ENCODE measurements at places on chromosomes 2 and 18.

- no peak for DNase-seq
Observed at GRCh38 chr2:176392249-176392648, 123.0 kb downstream of the MTX2 start.

GRCh38 chr2:221943076-221943810 lies 355.6 kb downstream of the PAX3 start:
- DNase-seq, result peak; percentile 11

GRCh38 chr2:4964001-4964540 lies 728.1 kb upstream of the SOX11 start:
- DNase-seq, result no peak

DNA sequence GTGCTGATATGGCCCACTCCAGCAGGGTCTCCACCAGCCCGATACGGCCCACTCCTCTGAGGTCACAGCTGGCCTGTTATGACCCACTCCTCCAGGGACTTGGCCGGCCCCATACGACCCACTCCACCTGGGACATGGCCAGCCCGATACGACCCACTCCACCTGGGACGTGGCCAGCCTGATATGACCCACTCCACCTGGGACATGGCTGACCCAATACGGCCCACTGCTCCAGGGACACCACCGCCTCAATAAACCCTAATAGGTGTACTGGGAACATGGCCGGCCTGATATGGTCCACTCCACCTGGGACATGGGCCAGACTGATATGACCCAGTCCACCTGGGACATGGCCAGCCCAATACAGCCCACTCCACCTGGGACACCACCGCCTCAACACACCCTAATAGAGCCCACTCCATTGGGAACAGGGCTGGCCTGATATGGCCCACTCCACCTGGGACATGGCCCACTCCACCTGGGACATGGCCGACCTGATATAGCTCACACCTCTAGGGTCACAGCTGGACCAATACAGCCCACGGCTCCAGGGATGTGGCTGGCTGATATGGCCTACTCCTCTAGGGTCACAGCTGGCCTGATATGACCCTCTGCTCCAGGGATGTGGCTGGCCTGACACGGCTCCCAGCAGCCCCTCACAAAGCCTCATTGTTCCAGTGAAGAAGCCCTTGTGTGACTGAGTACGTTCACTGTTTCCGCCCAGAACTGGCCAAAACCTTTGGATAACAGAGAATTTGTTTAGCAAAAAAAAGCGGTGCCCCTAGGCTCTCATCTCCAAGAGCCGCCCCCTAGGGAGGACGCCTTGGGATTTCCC lies 245.6 kb downstream of the HDAC4 start:
- no peak for DNase-seq

DNA sequence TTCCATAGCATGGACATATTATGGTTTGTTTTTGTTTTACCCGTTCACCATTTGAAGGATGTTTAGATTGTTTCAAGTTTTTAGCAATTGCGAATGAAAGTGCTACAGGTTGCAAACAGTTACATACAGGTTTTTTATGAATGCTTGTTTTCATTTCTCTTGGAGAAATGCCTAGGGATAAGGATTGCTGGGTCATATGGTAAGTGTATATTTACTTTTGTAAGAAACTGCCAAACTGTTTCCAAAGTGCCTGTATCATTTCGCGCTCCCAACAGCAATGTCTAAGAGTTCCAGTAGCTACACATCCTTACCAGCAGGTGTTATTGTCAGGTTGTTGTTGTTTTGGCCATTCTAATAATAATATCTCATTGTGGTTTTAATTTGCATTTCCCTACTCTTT lies 251.7 kb downstream of the PHLPP1 start:
- no peak for DNase-seq

GRCh38 chr2:205714789-205715720 lies 32.8 kb downstream of the NRP2 start:
- no peak for DNase-seq

GRCh38 chr2:172098650-172099471 lies 3.8 kb downstream of the DLX2 start:
- peak; percentile 76 for DNase-seq

DNA sequence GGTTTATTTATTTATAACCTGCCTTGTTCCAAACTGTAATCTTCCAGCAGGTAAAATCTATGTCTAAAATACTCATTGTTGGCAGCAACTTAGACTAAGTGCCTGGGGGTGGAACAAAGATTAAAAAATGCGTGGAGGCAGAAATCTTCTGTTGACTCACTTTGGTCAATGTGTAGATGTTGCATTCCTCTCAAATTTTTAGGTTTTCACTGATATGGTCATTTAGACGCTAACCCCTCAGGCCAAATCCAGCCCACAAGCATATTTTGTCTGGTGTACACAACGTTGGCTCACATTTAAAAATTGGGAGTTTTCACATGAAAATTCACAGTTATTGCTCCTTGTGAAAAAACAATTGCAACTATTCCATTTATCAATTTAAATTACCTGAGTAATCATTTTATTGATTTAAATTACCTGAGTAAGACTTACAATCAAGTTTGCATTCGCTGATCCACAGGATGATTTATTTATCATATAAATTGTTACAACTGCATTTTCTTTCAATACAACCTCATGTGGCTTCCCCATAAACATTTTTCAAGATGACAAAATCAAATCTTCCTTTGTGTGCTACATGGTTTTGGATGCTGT lies 564.2 kb downstream of the TSN start:
- no peak for DNase-seq

DNA sequence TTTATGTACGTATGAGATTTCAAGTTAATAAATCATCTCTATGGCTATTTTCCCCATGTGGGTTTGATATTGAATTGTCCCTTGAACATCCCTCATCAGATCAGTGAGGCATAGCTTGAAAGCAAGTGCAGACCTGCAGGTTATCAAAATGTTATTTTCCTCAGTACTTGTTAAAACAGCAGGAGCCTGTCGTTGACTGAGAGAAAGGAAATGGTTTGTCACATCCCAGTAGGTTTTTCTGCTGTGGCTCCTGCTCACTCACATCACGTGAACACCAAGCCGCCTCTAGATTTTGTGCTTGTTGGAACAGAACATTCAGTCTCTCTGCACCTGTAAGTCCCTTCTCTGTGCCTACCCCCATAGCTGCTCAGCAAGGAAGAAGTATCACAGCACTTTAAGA lies 340.3 kb downstream of the CELF4 start:
- DNase-seq, result no peak

DNA sequence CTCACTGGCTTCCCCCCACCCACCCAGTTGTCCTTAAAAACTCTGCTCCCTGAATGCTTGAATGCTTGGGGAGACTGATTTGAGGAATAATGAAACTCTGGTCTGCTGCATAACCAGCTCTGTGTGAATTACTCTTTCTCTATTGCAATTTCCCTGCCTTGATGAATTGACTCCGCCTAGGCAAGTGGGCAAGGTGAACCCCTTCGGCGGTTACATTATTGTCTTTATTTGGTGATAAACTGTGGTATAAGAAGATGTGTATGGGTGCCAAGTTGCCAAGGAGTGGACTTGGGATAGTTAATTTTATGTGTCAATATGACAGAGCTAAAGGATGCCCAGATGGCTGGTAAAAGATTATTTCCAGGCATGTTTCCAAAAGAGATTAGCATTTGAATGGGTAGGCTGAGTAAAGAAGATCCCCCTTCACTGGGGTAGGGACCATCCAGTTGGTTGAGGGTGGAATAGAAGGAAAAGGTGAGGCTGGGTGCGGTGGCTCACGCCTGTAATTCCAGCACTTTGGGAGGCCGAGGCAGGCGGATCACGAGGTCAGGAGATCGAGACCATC lies 98.5 kb upstream of the HAAO start:
- no peak for DNase-seq

DNA sequence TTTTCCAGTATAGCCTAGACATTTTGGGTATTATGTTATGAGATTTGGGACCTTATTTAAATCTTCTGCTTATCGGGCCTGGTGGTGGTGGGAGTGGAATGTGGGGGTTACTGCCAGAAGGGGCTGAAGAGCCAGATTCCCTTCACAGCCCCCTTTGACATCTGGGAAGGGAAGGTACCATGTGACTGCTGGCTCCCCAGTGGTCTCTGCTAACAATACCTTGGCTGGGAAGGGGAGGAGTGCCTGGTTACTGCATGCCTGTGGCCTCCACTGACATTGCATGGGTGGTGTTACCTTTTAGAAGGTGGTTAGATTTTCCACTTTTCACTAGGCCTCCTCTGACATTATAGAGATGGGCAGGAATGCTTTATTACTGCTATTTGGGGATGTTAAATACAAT lies 8.0 kb downstream of the ATP9B start:
- no peak for DNase-seq

- DNase-seq, result no peak
Observed at GRCh38 chr2:172395503-172395902, 31.9 kb upstream of the ITGA6 start.

DNA sequence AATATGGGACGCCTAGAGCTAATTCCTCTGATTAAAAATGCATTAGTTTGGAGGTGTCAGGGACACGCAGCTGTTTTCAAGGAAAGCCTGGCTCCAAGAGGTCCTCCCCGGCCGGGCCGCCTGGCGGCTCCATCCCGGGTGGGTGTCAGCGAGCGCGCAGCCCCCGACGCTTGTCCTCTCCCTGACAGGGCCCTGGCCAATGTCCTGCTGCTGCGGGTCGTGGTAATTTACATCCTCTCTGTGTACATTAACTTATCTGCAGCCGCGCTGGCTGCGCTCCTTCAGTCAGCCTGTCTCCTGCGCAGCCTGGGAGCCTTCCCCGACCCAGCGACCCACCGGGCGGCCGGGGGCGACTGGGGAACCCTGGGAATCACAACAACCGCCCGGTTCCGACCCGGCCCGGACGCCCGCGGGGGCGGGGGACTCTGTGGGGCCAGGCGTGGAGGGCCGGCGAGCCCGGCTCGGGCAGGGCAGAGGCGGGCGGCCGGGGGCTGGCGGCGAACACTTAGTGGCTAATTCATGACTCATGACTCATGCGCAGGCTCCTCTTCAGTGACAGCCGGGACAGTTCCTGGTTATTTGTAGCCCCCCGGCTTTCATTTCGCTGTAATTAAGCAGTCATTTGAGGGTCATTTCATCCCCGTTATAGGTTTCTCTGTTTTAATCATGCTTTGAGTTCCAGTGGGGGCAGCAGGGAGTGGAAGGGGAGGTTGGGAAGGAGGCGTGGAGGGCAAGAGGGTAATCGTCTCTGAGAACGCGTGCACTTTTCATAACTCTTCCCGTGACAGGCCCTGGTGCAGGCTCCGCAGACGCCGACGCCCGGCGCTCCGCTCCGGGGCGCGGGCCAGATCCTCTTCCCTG lies 141.9 kb upstream of the CTAGE1 start:
- DNase-seq, result peak; percentile 74

DNA sequence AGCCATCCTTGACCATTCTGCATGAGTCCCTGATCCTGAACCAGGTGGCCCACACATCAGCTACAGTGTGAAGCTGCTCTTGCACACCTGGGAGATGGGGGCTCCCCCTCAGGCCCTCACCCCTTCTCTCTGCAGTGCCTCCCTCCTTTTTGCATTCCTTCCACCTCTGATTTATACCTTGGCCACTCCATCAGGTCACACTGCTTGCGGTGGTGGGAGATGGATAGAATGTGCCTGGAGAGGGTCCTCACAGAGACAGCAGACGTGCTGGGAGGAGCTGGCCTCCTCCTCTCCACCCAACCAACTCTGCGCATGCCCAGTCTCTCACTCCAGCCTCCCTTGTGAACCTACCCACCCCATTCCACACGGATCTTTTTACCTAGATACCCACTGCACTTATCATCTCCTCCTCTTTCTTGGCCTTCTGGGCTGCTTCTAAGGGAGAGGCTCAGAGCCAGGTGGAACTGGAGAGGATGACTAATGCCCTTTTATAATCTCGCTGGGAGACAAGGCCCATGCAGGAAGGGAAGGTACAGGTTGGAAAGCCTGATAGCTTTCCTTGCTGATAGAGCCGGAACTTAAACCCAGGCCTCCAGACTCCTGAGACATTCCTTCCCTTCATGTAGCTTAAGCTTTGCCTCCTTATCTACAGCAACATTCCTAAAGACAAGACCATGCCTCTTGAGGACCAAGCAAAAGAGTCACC lies 205.1 kb downstream of the ZBTB7C start:
- DNase-seq, result peak; percentile 93

GRCh38 chr2:109170645-109171044 lies 41.6 kb downstream of the SH3RF3 start:
- peak; percentile 99 for DNase-seq

GRCh38 chr2:209985874-209986273 lies 16.6 kb upstream of the RPE start:
- DNase-seq, result no peak

DNA sequence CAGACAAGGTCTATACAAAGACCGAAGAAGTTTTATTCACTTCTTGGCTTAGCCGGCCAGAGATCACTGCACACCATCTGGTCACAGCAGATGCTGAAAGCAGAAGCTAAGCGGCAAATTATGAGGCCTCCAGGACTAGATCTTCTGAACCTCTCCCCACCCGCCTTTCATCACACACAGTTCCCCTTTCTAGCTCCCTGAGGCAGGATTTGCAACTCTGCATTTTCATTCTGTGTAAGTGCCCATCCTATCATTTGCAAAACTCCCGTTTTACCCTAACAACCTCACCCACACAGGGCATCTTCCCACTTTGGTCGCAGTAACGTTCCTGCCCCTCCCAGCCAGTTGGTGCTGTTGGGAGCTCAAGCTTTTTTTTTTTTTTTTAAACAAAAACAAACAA lies 3.1 kb upstream of the MOB1A start:
- DNase-seq, result peak; percentile 18

DNA sequence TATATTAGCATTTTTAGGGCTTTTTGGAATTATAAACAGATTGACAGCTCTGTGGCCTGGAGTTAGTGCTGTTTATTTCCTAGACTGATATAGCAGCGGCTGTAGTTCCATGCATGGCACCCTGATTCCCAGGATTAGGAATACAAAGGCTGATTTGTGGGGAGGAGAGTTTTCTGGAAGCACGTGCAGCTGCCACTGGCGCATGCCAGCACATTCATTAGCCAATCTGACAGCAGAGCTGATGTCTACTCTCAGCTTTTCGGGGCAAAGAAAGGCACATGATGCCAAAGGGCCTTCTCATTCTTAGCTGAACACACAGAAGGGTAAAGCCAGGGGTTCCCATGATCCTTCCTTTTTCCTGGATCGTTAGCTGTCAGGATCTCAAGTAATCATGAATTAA lies 45.7 kb upstream of the RAPH1 start:
- no peak for DNase-seq

- no peak for DNase-seq
Observed at GRCh38 chr2:27989149-27989548, 98.6 kb downstream of the BABAM2 start.

DNA sequence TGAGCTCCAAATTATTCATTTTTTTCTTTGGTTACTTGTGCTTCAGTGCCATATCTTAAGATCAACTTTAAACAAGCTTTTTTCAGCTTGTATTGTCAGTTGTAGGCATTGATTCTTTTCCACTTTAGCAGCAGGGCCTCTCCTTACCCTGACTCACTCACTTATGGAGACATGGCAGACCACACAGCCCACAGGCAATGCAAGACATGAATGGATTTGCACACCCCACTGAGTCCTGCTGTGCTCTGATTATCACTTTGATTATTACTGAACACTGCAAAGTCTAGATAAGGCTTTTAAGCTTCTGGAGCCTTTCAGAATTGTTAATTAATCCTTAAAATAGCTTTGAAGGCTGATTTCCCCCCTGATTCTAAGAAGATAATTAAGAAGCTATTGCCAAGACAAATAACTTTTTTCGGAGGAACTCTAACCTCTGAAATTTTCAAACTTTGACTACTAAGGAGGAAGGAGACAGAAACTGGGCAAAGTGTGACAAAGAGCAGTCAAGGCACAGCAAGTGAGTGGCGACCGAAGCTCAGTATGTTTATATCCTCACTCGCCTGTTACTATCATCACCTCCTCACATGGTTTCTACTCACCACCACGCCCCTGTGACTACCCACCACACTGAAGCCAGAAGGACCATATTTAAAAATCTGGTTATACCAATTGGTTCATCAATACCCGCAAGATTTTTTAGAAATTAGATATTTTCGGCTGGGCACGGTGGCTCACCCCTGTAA lies 43.3 kb downstream of the CACNB4 start:
- DNase-seq, result no peak
